ENCODE measurements at places on chromosomes 1 and 21. TPM values are rescaled to one million over a fixed set of nuclear protein-coding genes. Genes with fewer than 3 reads are reported as not detected.

- H3K27ac ChIP-seq = no peak overlapping the region
- H3K27me3 ChIP-seq = no peaks in the 10 kb centered on the region
- no peak overlapping the region for H3K4me3 ChIP-seq
- no peaks in the 10 kb centered on the region for H3K36me3 ChIP-seq
Measured at GRCh38 chr1:79976287-79976686, 969.8 kb upstream of the ADGRL4 start.

- H3K27ac ChIP-seq = peak overlapping the region; percentile 69
- no peak overlapping the region for H3K4me3 ChIP-seq
Measured at GRCh38 chr1:24963099-24963872, 33.2 kb upstream of the RUNX3 start.

DNA sequence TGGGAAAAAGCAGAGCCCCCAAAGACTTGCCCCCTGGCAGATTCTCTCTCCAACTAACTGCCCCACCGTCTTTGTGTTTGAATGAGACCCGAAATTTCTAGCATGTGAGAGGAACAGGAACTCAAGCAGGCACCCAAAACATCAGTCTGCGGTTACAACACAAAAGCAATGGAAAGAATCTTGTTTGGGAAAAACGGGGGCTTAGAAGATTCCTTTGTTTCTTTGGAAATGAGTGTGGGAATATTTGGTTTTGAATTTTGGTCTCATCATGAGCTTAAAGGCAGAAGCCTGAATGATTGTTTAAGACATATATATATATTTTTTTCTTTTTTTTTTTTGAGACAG is 188.9 kb upstream of the TMEM51 start:
- no peaks in the 10 kb centered on the region for H3K36me3 ChIP-seq
- no peaks in the 10 kb centered on the region for H3K27me3 ChIP-seq
- H3K4me3 ChIP-seq = no peak overlapping the region
- peaks cover 13% of the 10 kb centered on the region for H3K4me1 ChIP-seq
- no peak for DNase-seq
- no peak overlapping the region for H3K27ac ChIP-seq

- no peaks in the 10 kb centered on the region for H3K27me3 ChIP-seq
- no peaks in the 10 kb centered on the region for H3K36me3 ChIP-seq
- H3K4me3 ChIP-seq = no peak overlapping the region
- no peaks in the 10 kb centered on the region for H3K4me1 ChIP-seq
- DNase-seq = no peak
Measured at GRCh38 chr1:88736633-88737248, 52.7 kb downstream of the PKN2 start.

GRCh38 chr1:32291145-32291707 is 657 bp upstream of the HDAC1 start:
- no peaks in the 10 kb centered on the region for H3K27me3 ChIP-seq
- DNase-seq = no peak
- peaks cover 55% of the 10 kb centered on the region for H3K4me1 ChIP-seq
- H3K36me3 ChIP-seq = peaks cover 6% of the 10 kb centered on the region

DNA sequence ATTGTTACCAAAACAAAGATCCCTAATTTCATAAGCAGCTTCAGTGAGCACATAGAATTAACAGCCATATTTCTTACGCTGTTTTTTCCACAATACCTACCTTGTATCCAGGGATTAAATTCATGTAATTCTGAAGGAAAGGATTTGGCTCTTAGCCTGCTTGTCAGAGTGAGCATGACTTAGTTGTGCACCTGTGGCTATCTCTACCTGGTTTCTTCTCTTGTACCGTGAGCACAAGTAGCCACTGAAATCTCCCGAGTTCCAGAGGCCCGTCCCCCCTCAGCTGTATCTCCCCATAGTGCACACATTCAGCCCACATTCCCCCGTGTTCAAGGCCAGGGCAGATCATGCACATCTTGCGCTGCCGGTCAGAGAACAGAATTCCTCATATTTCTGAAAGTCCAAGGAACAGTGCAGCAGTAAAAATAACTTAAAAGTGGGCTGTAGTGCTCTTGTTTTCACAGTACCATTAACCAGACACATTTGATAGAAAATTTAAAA is 2.3 kb downstream of the TENT5C start:
- H3K27ac ChIP-seq = peak overlapping the region; percentile 92
- peaks cover 65% of the 10 kb centered on the region for H3K4me1 ChIP-seq
- no peak for DNase-seq

DNA sequence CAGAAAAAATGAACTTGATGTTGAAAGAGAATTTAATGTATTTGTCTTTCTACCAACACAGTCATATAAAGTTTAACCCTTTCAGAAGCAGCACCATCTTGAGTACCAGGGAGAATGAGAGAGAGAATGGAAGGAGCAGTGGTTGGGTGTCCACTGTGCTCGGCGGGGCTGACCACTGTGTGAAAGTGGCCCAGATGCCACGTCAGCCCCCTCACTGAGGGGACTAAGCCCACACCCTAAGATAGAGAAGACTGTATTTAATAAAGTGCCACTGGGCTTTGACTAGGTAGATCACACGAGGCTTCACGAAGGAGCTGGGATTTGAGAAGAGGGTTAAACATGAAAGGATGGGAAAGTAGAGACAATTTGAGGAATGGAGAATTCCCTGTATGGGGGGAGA is 31.2 kb downstream of the BATF3 start:
- peaks cover 2% of the 10 kb centered on the region for H3K27me3 ChIP-seq
- H3K4me1 ChIP-seq = peaks cover 5% of the 10 kb centered on the region
- no peak overlapping the region for H3K27ac ChIP-seq
- H3K36me3 ChIP-seq = no peaks in the 10 kb centered on the region
- DNase-seq = no peak

DNA sequence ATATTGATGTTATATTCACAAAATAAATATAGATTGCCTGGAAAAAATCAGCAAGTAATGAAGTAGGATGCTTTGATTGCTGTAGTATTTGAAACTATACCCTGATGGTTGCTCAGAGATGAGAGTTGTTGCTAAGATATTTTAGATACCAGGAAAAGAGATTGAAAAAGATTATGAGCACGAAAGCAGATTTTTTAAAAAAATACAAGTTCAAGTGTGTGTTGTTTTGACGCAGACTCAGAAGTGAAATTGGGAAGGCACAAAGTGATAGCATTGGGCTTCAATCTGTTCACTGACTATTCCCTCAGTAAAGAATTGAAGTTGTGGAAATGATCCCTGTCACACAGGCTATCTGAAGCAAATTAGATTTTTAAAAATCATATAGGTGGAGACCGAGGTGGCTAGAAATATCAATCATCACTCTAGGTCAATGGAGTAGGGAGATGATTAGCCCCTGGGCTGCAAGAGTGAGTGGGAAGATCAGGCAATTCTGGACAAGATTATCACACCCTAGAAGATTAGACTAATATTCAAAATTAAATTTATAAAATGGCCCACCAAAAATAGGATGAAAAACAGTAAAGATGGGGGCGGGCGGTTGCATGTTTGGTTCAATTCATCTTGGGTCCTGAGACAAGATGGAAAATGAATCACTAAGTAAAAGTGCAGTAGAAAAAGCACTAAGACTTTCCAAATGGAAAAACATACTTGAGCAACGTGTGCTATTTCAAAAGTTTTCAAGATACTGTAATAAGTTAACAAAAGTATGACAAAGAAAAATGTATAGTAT is 41.5 kb upstream of the LRRC8D start:
- H3K4me3 ChIP-seq = no peak overlapping the region
- peaks cover 29% of the 10 kb centered on the region for H3K4me1 ChIP-seq
- no peaks in the 10 kb centered on the region for H3K27me3 ChIP-seq
- no peak overlapping the region for H3K27ac ChIP-seq

VWA5B1 gene
- total RNA-seq = not detected

CLDN8 gene
- not detected for total RNA-seq

FCN3 gene
- not detected for total RNA-seq

IQCC gene
- 2.7 TPM for total RNA-seq

SAMD11 gene
- not detected for total RNA-seq
